ENCODE measurements at places on chromosomes 7 and 10. TPM values are rescaled to one million over a fixed set of nuclear protein-coding genes. Genes with fewer than 3 reads are reported as not detected.
A peak's percentile ranks its signal among the peaks of the same experiment; 100 is the strongest.

Gene EPHB6
- total RNA-seq = 6.5 TPM

Gene AFAP1L2
- total RNA-seq = 0.66 TPM

Gene ANLN
- total RNA-seq = 1.7 TPM

Gene CYP2W1
- total RNA-seq = not detected

Gene LLCFC1
- total RNA-seq = not detected

Gene ZNF425
- 1.4 TPM for total RNA-seq

Gene GNGT1
- total RNA-seq = not detected

Gene ADRB1
- 2.9 TPM for total RNA-seq

Gene SPDYE2
- total RNA-seq = 0.61 TPM

Gene HOXA4
- 2.1 TPM for total RNA-seq

Gene SEC61A2
- total RNA-seq = 22.2 TPM

Gene SDK1
- 0.05 TPM for total RNA-seq

Gene LYZL1
- total RNA-seq = not detected

Gene LIPF
- total RNA-seq = not detected

- no peak for DNase-seq
- H3K27me3 ChIP-seq = no peaks in the 10 kb centered on the region
- no peak overlapping the region for H3K27ac ChIP-seq
- H3K36me3 ChIP-seq = no peaks in the 10 kb centered on the region
- peaks cover 17% of the 10 kb centered on the region for H3K4me1 ChIP-seq
These were observed 75.3 kb upstream of the NKX6-2 start for GRCh38 chr10:132861116-132861691.

GRCh38 chr10:62647375-62648092 lies 157.0 kb upstream of the ADO start:
- no peak overlapping the region for H3K27ac ChIP-seq
- peaks cover 10% of the 10 kb centered on the region for H3K4me1 ChIP-seq
- H3K4me3 ChIP-seq = no peak overlapping the region
- H3K36me3 ChIP-seq = no peaks in the 10 kb centered on the region
- DNase-seq = no peak
- H3K27me3 ChIP-seq = no peaks in the 10 kb centered on the region

GRCh38 chr10:67815571-67816059 lies 22.4 kb downstream of the DNAJC12 start:
- H3K4me1 ChIP-seq = no peaks in the 10 kb centered on the region
- H3K27ac ChIP-seq = no peak overlapping the region
- peaks cover 3% of the 10 kb centered on the region for H3K27me3 ChIP-seq
- H3K4me3 ChIP-seq = no peak overlapping the region
- H3K36me3 ChIP-seq = no peaks in the 10 kb centered on the region
- no peak for DNase-seq

DNA sequence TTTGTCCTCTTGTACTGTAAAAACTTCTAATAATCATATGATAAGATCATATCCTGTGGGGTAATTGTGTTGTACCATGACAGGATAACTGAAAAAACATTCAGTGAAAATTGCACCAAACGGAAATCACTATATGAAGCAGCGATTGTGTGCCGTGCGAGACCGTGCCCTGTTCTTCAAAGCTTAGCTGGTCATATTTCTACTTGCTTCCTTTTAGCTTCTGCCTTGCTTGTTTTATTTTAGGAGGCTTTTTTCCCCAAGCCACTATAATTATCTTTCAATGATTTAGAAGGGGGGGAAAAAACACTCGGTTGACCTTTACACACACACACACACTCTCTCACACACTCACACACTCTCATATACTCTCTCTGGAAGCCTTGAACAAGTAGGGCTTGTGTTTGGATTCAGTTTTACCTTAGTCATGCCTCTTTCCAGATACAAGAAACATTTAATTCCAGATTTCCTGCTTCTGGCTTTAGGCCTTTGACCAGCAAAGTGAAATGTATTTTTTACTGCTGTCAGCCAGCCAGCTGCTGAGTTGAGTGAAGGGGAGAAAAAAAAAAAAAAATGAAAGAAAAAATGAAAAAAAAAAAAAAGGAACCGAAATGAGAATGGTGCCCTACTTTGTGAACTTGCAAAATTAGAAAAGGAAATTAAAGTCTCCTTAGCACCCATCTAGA lies 181.4 kb downstream of the ARID5B start:
- H3K4me3 ChIP-seq = no peak overlapping the region
- peak; percentile 74 for DNase-seq
- peak overlapping the region; percentile 67 for H3K27ac ChIP-seq
- peaks cover 22% of the 10 kb centered on the region for H3K36me3 ChIP-seq
- H3K27me3 ChIP-seq = no peaks in the 10 kb centered on the region

GRCh38 chr7:133709036-133709880 lies 417.9 kb upstream of the LRGUK start:
- no peak overlapping the region for H3K27ac ChIP-seq
- H3K36me3 ChIP-seq = no peaks in the 10 kb centered on the region
- peaks cover 3% of the 10 kb centered on the region for H3K4me1 ChIP-seq
- H3K4me3 ChIP-seq = no peak overlapping the region
- H3K27me3 ChIP-seq = no peaks in the 10 kb centered on the region

DNA sequence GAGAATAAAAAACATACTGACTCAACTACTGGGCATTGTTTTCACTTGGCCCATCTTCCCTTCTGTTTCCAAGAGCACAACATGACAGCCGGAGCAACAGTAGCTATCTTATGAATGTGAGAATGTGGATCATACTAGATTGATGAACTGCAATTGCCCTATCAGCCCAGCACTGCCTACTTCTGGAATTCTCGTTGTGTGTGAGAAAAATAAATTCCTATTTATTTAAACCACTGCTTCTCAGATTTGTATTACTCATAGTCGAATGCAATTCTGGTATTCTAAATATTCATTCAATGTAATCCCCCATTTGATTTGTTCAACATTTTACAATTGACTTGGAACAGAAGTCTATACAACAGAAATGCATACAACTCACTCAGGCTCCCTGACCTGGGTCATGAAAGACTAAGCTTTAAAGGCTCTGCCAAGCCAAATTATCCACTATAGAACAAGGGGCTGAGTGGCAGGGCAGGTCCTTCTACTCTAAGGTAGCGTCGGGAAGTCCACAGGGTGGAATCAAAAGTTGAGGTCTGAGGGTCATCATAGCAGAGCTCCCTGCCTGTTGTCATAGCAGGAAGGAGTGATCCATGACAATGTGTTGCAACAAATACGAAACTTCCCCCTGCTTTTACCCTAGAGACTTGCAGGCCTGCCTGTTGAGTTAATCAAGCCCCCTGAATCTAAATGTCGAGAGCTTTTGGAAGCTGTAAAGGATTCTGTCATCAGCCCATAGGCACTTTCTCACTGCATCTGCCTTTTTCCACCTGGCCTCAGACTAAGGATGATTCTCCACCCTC lies 12.4 kb upstream of the JAZF1 start:
- H3K27ac ChIP-seq = no peak overlapping the region
- no peak overlapping the region for H3K4me3 ChIP-seq
- H3K4me1 ChIP-seq = peaks cover 27% of the 10 kb centered on the region

DNA sequence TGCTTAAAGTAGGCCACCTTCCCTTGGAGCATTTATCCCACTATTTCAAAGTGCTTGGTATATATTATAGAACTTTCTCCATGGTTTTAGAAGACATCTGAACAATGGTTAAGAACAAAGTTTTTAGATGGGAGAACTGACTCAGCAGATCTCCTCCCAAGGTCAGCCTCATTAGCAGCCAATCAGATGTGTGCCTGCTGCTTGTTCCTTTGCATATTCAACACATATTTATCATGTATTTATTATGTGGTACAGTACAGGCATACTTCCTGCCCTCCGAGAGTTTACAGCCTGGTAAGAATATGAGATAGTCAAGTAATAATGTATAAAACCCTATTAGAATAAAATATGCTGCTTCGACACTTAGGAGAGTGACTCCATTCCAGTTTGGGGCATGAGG lies 120.1 kb upstream of the NRP1 start:
- H3K27me3 ChIP-seq = no peaks in the 10 kb centered on the region
- H3K4me3 ChIP-seq = no peak overlapping the region
- no peak for DNase-seq
- H3K4me1 ChIP-seq = no peaks in the 10 kb centered on the region

GRCh38 chr7:121011401-121011800 lies 22.9 kb downstream of the CPED1 start:
- no peaks in the 10 kb centered on the region for H3K4me1 ChIP-seq
- no peaks in the 10 kb centered on the region for H3K36me3 ChIP-seq
- H3K27me3 ChIP-seq = no peaks in the 10 kb centered on the region
- H3K4me3 ChIP-seq = no peak overlapping the region
- no peak for DNase-seq
- no peak overlapping the region for H3K27ac ChIP-seq

- no peaks in the 10 kb centered on the region for H3K36me3 ChIP-seq
- H3K4me1 ChIP-seq = no peaks in the 10 kb centered on the region
- H3K27me3 ChIP-seq = no peaks in the 10 kb centered on the region
- no peak overlapping the region for H3K27ac ChIP-seq
These were observed 283.9 kb downstream of the PLXDC2 start for GRCh38 chr10:20100171-20100570.

DNA sequence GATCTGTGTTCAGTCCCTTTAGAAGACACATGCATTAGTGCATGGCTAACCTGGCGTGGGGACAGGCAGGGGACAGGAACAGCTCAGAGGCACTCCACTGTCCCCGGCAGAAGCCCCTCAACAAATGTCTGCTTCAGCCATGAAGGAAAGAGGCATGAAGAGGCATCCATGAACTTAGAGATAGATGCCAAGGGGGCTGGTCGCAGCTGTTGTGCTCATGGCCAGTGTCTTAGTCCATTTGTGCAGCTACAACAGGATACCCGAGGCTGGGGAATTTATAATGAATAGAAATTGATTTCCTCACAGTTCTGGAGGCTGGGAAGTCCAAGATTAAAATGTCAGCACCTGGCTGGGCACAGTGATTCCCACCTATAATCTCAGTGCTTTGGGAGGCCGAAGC lies 14.5 kb upstream of the GNA12 start:
- DNase-seq = no peak
- H3K27ac ChIP-seq = no peak overlapping the region
- H3K36me3 ChIP-seq = no peaks in the 10 kb centered on the region
- H3K4me1 ChIP-seq = peaks cover 14% of the 10 kb centered on the region

GRCh38 chr10:131888186-131888604 lies 12.6 kb upstream of the PPP2R2D start:
- no peak overlapping the region for H3K4me3 ChIP-seq
- DNase-seq = no peak
- peaks cover 6% of the 10 kb centered on the region for H3K4me1 ChIP-seq

DNA sequence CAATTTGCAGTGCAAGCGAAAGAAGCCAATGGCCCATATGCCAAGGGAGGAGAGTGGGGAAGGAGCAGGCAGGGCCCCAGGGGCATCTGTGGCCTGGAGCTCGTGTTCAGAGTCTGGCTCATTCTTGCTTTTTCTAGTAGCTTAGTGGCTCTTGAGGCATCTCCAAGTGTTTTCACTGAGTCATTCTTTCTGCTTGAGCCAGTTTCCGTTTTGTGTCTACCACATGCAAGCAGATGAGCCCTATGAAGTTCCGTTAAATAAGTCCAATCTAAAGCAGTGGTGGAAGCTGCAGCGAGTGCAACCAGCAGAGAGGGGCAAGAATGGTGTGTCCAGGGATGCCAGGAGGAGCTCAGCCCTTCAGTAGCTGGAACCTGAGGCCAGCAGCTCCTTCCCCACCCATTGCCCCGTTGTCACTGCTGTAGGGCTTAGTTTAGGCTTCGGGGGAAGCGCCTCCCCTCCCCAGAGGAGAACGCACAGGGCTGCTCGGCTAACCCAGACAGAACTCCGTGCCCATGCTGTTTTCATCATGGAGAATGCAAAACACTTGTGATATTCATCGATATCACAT lies 57.4 kb upstream of the EBF3 start:
- H3K27ac ChIP-seq = no peak overlapping the region
- H3K4me3 ChIP-seq = no peak overlapping the region
- no peaks in the 10 kb centered on the region for H3K27me3 ChIP-seq
- DNase-seq = no peak
- no peaks in the 10 kb centered on the region for H3K36me3 ChIP-seq

- no peak overlapping the region for H3K4me3 ChIP-seq
- H3K4me1 ChIP-seq = no peaks in the 10 kb centered on the region
- H3K27me3 ChIP-seq = no peaks in the 10 kb centered on the region
- H3K27ac ChIP-seq = no peak overlapping the region
- H3K36me3 ChIP-seq = no peaks in the 10 kb centered on the region
- DNase-seq = no peak
These were observed 401.1 kb upstream of the PODXL start for GRCh38 chr7:131957338-131958020.

DNA sequence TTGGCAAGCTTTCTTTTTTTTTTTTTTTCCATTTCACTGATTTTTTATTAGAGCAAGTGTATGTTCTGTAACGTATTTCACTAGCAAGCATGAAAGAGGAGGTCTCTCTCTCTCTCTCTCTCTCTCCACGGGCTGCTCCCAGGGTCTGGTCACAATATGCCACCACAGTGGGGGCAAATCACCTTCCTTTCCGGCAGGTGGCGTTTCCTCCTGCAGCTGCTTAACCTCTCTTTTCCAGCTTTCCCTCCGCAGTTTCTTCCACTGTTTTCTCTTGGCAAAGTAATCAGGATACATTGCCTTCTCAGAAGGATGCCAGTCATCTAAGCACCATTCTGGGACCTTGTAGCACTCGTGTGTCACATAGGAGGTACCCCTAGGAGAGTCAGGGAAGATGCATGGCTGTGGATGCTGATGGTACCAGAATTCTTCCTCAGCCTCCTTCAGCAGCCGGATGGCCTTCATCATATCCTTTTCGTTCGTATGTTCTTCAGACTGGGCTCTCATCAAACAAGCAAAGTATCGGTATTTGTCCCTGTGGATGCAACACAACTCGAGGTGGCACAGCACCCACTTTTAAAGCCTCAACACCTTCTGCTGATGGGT lies 197.3 kb upstream of the PODXL start:
- DNase-seq = no peak
- no peaks in the 10 kb centered on the region for H3K27me3 ChIP-seq
- no peaks in the 10 kb centered on the region for H3K36me3 ChIP-seq

DNA sequence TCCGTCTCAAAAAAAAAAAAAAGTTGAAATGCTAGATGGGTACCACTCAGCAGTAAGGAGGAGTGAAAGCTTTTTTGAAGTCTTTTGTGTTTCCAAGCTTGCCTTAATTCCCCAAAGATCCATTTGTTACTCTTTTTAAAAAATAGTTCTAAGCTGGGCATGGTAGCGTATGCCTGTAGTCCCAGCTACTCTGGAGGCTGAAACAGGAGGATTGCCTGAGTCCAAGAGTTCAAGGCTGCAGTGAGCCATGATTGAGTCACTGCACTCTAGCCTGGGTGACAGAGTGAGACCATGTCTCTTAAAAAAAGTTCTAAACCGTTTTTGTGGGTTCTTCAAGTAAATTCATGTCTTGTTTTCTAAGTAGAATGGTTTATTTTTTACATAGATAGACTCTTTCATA lies 5.3 kb downstream of the TBC1D12 start:
- no peaks in the 10 kb centered on the region for H3K27me3 ChIP-seq
- H3K4me1 ChIP-seq = peaks cover 7% of the 10 kb centered on the region
- no peak for DNase-seq
- H3K36me3 ChIP-seq = no peaks in the 10 kb centered on the region
- H3K27ac ChIP-seq = no peak overlapping the region

- no peak for DNase-seq
- no peaks in the 10 kb centered on the region for H3K36me3 ChIP-seq
- no peaks in the 10 kb centered on the region for H3K27me3 ChIP-seq
- peaks cover 17% of the 10 kb centered on the region for H3K4me1 ChIP-seq
These were observed 39.0 kb downstream of the CDH23 start for GRCh38 chr10:71435571-71436267.

Measured in natural killer cell (primary cell).